ENCODE measurements at places on chromosomes 7 and 10. TPM values are rescaled to one million over a fixed set of nuclear protein-coding genes. Genes with fewer than 3 reads are reported as not detected.

Gene STEAP1
- total RNA-seq, result 13.8 TPM

Gene SSC4D
- 0.41 TPM for total RNA-seq

Gene BRAF
- total RNA-seq, result 42.6 TPM

Gene HYAL4
- not detected for total RNA-seq

Gene FAM131B
- 1.5 TPM for total RNA-seq

Gene UTF1
- not detected for total RNA-seq
